ENCODE measurements at places on chromosomes 16 and 17.

DNA sequence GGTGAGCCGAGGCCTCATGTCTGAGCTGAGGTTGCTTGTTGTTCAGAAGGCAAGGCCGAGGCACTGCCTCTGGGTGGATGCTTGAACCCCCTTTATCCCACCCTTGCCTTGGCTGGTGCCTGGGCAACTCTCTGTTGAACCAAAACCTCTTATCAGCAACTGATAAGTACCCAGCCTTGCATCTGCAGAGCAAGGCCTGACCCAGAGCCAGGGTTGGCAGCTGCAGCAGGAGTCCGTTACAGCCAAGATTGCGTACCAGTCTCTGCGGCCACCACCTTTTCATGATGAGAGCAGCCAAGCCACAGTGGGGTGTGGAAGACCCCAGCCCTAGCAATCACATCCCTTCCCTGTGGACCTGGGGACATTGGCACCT lies 118.3 kb downstream of the RAB11FIP4 start:
- no peak for DNase-seq

GRCh38 chr16:83494459-83494858 lies 313.3 kb upstream of the HSBP1 start:
- no peak for DNase-seq

GRCh38 chr16:86619239-86619794 lies 41.0 kb downstream of the FOXL1 start:
- DNase-seq, result no peak

DNA sequence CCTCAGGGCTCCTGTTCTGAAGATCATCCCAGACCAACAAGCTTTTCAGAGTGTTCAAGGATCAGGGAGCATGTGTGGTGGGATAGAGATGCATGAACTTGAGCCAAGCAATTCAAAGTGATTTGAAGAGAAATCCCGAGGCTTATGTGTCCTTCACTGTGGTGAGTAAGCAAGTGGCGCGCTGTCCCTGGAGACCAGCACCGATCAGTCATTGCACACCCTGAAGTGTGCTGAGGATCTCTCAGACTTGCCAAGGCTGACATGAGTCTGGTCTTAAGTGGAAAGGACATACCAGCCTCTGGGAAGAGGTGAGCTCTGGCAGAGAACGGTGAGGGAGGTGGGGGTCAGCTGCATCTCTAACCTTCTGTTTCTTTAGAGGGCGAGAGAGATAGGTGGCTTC lies 43.8 kb upstream of the CDH13 start:
- DNase-seq, result no peak

All from activated CD4-positive, alpha-beta T cell treated with anti-CD3 and anti-CD28 coated beads, Interleukin-2, amount 50 U/mL, for 48 hours (primary cell).